ENCODE measurements at places on chromosomes 16 and 17.

GRCh38 chr17:2170023-2170422 lies 115.1 kb downstream of the HIC1 start:
- DNase-seq, result no peak

- DNase-seq, result no peak
These were observed 25.0 kb downstream of the CRISPLD2 start for GRCh38 chr16:84844559-84845495.

GRCh38 chr16:16063683-16064082 lies 114.3 kb downstream of the ABCC1 start:
- DNase-seq, result no peak

DNA sequence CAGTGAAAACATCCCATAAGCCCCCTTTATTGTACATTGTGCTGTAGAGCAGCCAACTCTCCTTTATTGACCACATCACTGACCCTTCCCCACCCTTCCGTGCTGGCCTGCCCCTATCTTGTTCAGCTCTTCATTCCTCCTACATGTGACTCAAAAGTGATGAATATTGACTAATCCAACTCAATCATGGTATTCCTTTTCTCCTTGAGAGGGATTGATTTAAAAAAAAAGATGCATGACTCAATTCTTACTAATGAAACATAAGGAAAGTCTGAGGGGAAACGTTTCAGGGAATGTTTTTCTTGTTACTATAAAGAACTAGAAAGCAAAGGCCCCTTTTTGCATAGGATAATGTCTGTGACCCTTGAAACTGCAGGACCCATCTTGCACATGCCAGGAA lies 125.2 kb upstream of the SOX9 start:
- no peak for DNase-seq

DNA sequence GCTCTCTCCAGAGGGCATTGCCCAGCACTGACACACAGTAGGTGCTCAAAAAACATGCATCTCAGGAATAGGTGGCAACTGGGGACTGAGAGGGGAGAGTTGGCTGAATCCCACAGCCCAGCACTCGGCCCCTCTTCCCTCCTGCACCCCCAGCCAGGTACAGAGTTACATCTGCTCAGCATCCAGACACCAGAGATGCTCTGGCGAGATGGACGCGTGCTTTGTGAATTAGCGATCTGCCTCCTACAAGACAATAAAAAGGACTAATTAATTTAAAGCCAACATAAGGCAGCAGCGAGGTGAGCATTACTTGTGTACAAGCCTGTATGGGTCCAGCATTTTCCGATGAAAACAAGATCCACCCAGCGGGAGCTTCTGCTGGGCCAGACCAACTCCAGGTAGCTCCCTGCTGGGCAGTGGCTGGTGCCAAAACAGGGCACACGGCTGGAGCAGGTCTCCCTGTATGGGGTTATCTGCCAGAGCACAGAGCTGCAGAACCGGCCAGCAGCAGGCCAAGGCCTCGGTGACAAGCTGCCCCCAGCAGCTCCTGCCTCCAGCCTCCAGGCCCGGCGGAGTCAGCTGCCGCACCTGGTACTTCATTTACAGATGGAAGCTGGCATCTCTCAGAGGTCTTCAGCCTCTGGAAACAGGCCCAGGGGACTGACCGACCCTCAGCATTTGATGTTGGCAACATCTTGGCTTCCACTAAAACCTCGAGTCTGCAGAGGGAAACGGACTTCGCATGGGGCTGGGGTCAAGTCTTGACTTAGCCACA lies 219.7 kb upstream of the SDK2 start:
- DNase-seq, result no peak

DNA sequence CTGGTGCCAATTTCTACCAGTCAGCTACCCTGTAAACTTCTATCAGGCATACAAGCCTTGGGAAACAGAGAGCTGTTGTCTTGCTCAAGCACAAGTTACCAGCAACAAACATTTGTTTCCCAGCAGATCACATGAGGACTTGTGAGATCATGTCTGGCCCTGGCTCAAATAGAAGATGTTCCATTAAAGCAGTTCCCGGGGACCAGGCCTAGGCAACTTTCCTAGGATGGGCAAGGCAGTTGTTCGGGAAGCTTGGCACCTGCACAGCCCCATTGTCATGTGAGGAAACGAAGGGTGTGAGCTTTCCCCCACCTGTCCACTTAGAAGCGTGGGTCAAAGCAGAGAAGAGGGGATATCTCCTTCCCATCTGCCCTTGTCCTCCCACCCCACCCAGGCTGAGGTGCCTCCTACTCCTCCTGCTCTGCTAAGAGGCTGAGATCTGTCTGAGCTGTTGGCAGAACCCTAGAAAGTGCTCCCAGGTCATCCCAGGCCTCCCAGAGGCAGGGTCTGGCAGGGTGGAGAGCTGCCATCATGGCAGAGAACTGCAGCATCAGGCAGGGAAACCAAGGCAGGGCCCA lies 11.2 kb upstream of the SLC47A2 start:
- DNase-seq, result no peak

GRCh38 chr17:4527566-4528125 lies 27.5 kb downstream of the MYBBP1A start:
- no peak for DNase-seq

- DNase-seq, result no peak
These were observed 13.1 kb downstream of the ZC3H7A start for GRCh38 chr16:11784038-11784369.

- DNase-seq, result peak; percentile 74
These were observed at the start of gene TMEM107 for GRCh38 chr17:8176197-8176940. Gene TMEM107 (minus strand): TSS chr17:8176380. CDS start chr17:8176286, 94 bp downstream.

DNA sequence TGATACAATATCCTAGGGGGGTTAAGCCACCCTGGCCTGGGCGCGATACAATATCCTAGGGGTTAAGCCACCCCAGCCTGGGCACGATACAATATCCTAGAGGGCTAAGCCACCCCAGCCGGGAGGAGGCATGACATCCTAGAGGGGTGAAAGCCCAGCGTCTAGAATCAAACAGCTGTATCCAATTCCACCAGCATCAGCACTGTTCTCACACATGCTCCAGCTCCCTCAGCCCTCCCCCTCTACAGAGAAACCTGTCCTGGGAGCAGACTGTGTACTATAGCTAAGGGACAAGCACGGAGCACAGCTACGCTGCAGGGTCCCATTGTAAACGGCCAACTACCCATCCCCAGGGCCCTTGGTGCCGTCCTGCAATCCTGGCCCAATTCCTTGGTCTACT lies 6.2 kb downstream of the GINS2 start:
- no peak for DNase-seq

DNA sequence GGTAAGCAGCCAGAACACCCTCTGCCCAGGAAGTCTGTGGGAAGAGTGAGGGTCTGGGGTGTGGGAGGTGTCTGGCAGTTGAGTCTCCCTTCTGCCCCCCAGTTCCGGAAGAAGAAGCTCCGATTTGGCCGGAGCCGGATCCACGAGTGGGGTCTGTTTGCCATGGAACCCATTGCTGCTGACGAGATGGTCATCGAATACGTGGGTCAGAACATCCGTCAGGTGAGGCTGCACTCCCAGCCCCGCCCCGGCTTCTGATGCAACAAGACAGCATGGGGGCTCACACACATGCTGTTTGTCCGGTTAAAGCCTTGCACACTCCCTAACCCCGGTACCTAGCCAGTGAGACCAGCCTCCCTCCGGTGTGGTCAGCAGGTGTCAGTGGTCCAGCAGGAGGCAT lies 4.0 kb upstream of the HSD3B7 start:
- DNase-seq, result no peak

DNA sequence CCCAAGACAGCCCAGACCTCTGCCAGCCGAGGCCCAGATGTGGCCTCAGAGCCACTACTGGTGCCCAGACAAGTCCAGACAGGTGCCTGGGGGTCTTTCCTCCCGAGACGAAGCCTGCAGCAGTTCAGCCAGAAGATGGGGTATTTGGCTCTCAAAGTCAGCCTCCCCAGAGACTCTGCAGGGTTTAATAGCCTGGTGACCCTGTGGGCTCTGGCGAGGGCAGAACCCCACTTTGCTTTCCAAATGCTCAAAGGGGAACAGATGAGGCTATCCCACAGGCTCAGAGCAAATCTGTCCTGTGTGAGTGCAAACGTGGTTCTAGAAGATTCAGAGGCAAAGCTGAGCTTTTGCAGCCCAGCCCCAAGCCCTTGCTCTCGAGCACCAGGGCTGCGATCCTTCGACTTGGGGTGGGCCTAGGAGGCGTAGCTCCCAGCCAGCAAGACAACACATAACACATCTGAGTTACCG lies 236.0 kb downstream of the MRTFB start:
- no peak for DNase-seq

DNA sequence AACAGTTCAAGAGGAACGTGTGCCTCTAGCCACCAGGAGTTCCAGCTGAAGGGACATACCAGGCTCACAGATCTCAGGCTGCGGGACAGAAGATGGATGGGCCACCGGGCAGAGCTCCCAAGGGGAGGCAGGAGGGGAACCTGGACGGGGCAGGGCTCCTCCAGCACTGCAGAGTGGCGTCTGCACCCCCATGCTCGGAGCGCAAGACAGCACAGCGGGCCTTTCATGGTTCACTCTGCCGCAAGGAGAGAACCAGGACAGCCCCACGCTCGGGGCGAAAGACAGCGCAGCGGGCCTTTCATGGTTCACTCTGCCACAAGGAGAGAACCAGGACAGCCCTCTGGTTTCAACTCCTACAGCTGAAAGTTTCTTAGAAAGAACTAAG lies 20.6 kb downstream of the SLC38A10 start:
- DNase-seq, result no peak

DNA sequence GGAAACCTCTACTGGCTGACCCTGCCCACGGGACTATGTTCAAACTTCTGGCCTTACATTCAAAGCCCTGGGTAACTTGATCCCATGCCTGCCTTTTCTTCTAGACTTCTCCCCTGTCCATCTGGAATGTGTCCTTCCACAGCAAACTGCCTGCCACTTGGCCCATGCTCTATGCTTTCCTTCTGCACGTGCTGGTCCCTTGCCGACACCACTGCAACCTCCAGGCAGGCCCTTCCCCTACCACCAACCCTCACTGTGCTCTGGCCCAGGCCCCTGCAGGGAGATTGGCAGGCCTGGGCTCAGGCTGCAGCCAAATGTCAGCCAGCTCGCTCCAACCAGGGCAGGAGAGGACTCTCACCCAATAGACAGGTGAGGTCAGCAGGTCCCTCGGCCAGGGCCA lies 11.0 kb downstream of the HSD11B2 start:
- DNase-seq, result no peak

- DNase-seq, result peak; percentile 77
These were observed at the start of gene ALG1 for GRCh38 chr16:5071681-5072333. Gene ALG1 (plus strand): TSS chr16:5071843. CDS start chr16:5071850, 7 bp downstream.

DNA sequence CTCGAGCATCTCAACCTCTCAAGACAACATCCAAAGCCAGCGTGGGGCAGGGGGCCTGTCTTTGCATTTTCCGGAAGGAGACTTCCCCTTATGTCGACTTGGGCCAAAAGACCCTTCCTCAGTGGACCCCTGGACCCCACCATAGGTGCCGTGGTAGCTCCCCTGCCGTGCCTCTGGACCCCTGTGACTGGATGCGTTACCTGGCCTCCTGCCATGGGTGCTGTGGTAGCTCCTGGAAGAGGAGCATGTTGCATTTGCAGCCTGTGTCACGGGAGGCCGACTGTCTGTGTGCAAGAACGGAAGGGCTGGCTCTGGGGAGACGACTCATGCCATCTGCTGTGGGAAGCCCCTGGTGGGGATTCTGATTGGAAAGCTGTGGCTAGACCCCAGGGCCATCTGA lies 130.1 kb downstream of the FOXL1 start:
- no peak for DNase-seq

GRCh38 chr17:10812674-10813073 lies 8.8 kb upstream of the TMEM238L start:
- DNase-seq, result no peak
